ENCODE measurements at places on chromosomes 5 and 9.

- DNase-seq: no peak
These were observed 372.5 kb downstream of the IRX2 start for GRCh38 chr5:2378976-2379375.

- DNase-seq: peak; percentile 3
These were observed 123.6 kb downstream of the INVS start for GRCh38 chr9:100222674-100223073.

DNA sequence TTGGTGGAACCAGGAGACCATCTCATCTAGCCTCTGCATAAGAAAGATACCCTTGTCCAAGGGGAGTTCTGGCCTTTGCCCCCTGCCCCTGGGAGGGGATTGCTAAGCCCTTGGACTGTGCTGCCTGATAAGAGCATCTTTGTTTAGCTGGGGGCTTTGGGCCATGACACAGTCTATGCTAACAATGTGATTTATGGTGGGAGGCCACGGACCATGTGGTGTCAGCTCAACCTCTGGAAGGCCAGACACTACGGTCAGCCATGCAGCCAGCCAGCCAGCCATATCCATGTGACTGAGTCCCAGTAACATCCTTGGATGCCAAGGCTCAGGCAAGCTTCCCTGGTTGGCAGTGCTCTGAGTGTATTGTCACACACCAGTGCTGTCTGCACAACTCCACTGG is 244.4 kb downstream of the FSTL4 start:
- DNase-seq: no peak

DNA sequence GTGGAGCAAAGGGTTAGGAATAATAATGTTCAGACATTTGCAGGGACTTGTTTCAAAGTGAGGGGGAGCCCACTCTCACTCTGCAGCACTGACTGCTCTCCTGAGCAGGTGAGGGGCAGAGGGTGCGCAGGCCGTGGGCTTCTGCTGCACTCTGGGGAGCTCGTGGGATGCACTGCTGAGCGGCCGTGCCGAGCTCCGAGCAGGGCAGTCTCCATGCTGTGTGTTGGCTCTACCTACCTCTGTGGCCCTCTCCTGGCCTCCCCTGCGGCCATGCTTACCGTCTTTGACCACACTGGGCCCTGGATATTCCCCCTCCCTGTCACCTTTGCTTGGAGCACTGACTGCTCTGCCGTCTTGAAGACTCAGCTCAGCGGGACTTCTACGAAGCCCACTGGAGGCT is 33.7 kb downstream of the CRB2 start:
- no peak for DNase-seq

DNA sequence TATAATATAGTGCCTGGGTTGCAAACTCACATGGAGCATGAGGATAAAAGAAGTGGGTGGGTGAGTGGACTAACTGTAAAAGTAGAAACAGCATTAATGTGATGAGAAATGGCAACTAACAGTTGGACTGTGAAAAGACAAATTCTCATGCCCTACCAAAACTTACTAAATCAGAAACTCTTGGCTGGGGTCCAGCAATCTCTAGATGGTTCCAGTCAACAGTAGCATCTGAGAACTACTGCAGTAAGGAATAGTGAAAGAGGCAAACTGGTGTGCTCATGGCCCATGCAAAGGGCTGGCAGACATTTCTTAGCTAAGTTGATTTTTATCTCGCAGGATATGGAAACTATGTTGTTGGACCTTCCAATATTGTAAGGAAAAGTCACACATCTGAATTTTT is 150.3 kb downstream of the PIK3R1 start:
- no peak for DNase-seq

- no peak for DNase-seq
These were observed 133.4 kb downstream of the UGCG start for GRCh38 chr9:112029921-112030444.

GRCh38 chr9:123378025-123378424 is 22.0 kb downstream of the CRB2 start:
- no peak for DNase-seq

- DNase-seq: no peak
These were observed 278.7 kb downstream of the NPR3 start for GRCh38 chr5:32989815-32990214.

- DNase-seq: no peak
These were observed 245.0 kb downstream of the ADAMTSL1 start for GRCh38 chr9:18718932-18719331.

DNA sequence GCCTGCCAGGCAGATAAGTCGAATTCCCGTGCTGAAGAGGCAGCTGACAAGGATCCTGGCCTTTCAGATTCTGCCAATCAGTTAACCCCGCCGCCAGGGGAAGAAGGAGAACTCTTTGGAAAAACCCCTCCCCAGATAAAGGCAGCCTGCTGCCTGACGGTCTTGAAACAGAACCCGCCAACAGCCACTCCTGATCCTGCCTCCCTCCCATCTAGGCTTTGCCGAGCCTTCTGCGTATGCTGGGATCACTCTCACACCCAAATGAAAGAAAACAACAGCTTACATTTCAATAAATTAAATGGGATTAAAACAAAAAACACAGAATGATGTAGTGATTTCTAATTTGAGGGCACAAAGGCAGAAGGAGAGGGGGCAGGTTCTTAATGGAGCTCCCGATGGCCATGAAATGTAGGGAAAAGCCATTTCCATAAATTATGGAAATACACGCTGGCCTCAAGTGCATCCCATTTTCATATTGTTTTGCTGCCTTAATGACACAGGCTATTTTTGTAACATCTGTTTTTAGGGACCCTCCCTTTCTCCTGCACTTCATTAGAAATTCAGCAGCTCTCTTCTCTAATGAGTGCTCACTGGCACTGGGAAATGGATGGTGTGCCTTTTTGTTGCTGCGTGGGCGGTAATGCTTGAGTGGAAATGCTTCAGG is 319.1 kb downstream of the MED10 start:
- no peak for DNase-seq

- DNase-seq: no peak
These were observed 59.2 kb downstream of the PHAX start for GRCh38 chr5:126659805-126660482.

GRCh38 chr5:157575381-157576020 is at the start of gene ADAM19:
Gene ADAM19, minus strand, starts transcription at chr5:157575775. Its CDS starts 79 bp downstream, at chr5:157575696.
- peak; percentile 37 for DNase-seq

GRCh38 chr5:52468976-52469375 is 318.7 kb upstream of the ITGA1 start:
- DNase-seq: no peak

DNA sequence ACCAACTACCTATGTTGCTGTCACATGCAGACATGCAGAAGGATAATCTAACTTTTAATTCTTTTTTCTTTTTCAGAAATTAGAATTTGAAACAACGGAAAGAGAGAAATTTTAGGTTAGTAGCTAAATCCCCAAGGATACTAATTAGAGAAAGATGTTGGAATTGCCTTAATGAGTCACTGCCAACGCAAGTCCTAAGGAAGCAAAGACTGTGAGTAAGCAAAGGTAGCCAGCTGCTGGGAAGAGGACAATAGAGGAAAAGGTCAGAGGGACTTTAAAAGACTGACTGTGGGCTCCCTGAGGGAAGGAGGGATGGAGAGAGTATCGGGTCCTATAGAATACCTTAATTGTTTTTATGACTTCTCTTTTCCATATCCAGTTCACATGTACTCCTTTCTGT is 461.9 kb upstream of the PAPPA start:
- DNase-seq: no peak

- DNase-seq: no peak
These were observed 32.3 kb downstream of the PRRX2 start for GRCh38 chr9:129697656-129698253.
